ENCODE measurements at places on chromosomes 16 and 17. TPM values are rescaled to one million over a fixed set of nuclear protein-coding genes. Genes with fewer than 3 reads are reported as not detected.

GRCh38 chr17:46796956-46797530 is 21.4 kb downstream of the WNT3 start:
- no peak overlapping the region for H3K27ac ChIP-seq
- H3K27me3 ChIP-seq = peaks cover 12% of the 10 kb centered on the region
- no peak overlapping the region for H3K4me3 ChIP-seq
- H3K36me3 ChIP-seq = no peaks in the 10 kb centered on the region
- DNase-seq = no peak
- no peaks in the 10 kb centered on the region for H3K4me1 ChIP-seq

Gene NPB
- polyA plus RNA-seq = not detected

- H3K4me1 ChIP-seq = no peaks in the 10 kb centered on the region
- peaks cover 39% of the 10 kb centered on the region for H3K27me3 ChIP-seq
- no peaks in the 10 kb centered on the region for H3K36me3 ChIP-seq
These were observed 70.0 kb downstream of the CNGB1 start for GRCh38 chr16:57900796-57901479.

DNA sequence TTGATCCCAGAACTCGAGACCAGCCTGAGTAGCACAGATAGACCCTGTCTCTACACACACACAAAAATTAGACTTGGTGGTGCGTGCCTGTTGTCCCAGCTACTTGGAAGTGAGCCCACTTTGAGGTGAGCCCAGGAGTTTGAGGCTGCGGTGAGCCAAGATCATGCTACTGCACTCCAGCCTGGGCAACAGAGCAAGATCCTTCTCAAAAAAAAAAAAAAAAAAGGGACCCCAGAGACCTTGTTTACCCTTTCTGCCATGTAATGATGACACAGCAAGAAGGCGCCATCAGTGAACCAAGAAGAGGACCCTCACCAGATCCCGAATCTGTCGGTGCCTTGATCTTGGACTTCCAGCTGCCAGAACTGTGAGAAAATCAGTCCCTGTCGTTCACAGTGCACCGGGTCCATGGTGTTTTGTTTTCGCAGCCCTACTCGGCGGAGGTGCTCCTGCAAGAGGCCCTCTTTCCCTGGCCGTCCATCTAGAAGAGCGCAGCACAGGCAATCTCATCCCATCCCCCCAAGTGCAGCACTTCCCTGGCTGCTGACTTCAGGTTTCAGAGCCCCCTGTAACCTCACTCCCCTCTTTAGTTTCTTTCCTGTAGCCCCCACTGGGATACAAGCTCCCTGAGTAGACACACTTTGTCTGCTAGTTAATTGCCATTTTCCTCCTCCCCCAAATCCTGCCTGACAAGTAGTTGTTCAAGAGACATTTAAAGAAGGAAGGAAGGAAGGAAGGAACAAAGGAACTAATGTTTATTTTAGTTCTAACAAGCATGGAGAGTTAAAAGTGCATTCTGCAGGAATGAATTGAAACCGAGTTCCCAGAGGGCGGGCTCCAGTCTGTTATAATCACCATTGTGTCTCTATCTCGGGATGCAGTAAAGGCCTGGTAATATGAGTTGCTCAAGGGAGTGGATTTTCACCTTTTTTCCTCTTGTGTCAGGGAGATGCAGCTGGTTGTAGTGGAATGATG is 115.3 kb downstream of the SNX29 start:
- H3K27me3 ChIP-seq = no peaks in the 10 kb centered on the region
- DNase-seq = no peak
- H3K27ac ChIP-seq = no peak overlapping the region
- no peaks in the 10 kb centered on the region for H3K36me3 ChIP-seq
- H3K4me3 ChIP-seq = no peak overlapping the region

- H3K4me1 ChIP-seq = no peaks in the 10 kb centered on the region
- H3K4me3 ChIP-seq = peak overlapping the region; percentile 81
- DNase-seq = no peak
- H3K27me3 ChIP-seq = no peaks in the 10 kb centered on the region
These were observed 470 bp downstream of the DCUN1D3 start for GRCh38 chr16:20899477-20900298.

- no peaks in the 10 kb centered on the region for H3K36me3 ChIP-seq
- peaks cover 13% of the 10 kb centered on the region for H3K4me1 ChIP-seq
- H3K4me3 ChIP-seq = no peak overlapping the region
- no peaks in the 10 kb centered on the region for H3K27me3 ChIP-seq
- DNase-seq = no peak
These were observed 145.0 kb downstream of the CCDC182 start for GRCh38 chr17:57600074-57600473.

Gene HEXD
- 16.2 TPM for polyA plus RNA-seq

Gene CES5A
- not detected for polyA plus RNA-seq

Gene SAMD14
- 1.3 TPM for polyA plus RNA-seq

DNA sequence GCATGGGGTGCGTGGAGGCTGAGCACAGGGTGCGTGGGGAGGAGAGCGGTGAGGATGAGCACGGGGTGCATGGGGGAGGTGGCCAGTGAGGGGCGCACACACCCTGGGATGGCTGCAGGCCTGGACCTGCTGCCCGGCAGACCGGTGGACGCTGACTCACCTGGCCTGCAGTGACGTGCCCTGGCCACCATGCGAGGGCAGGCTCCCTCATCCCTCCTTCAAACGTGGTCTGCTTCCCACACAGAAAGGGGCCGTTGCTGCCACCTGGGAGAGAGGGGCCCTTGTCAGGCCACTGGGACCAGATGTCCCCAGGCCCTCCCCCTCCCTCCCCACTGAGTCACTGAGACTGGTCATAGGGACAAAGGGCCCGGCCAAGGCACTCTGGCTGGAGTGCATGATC is 20.1 kb upstream of the APRT start:
- H3K4me3 ChIP-seq = no peak overlapping the region
- peaks cover 36% of the 10 kb centered on the region for H3K36me3 ChIP-seq
- no peak for DNase-seq
- no peaks in the 10 kb centered on the region for H3K27me3 ChIP-seq
- H3K4me1 ChIP-seq = no peaks in the 10 kb centered on the region

Gene LASP1
- 182 TPM for polyA plus RNA-seq

Gene KRT16
- 0.09 TPM for polyA plus RNA-seq

Gene BRIP1
- under 0.01 TPM for polyA plus RNA-seq

DNA sequence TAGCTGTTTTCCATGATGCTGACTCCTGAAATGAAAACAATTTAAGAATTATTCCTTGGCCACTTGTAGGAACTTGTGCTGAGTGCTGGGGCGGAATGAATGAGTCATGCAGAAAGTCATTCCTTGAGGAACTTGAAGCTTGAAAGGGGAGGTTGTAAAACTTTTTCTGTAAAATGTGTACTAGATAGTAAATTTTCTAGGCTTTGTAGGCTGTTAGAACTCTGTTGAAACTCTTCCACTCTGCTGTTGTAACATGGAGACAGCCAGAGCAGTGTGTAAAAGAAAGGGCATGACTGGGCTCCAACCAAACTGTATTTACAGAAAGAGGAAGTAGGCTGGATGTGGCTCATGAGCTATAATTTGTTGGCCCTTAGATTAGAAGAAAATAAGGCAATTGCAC is 46.1 kb downstream of the ABCA8 start:
- H3K27ac ChIP-seq = peak overlapping the region; percentile 65
- peaks cover 34% of the 10 kb centered on the region for H3K4me1 ChIP-seq
- no peaks in the 10 kb centered on the region for H3K27me3 ChIP-seq
- H3K36me3 ChIP-seq = no peaks in the 10 kb centered on the region
- H3K4me3 ChIP-seq = no peak overlapping the region

GRCh38 chr17:59361916-59362810 is 30.7 kb downstream of the YPEL2 start:
- peaks cover 93% of the 10 kb centered on the region for H3K4me1 ChIP-seq
- peak; percentile 58 for DNase-seq
- H3K27ac ChIP-seq = peak overlapping the region; percentile 48
- H3K27me3 ChIP-seq = no peaks in the 10 kb centered on the region
- H3K36me3 ChIP-seq = no peaks in the 10 kb centered on the region
- no peak overlapping the region for H3K4me3 ChIP-seq

Gene DCTPP1
- 175 TPM for polyA plus RNA-seq

Gene WDR90
- polyA plus RNA-seq = 5.4 TPM

- peaks cover 9% of the 10 kb centered on the region for H3K4me1 ChIP-seq
- no peak overlapping the region for H3K4me3 ChIP-seq
- peaks cover 6% of the 10 kb centered on the region for H3K36me3 ChIP-seq
These were observed 21.4 kb downstream of the PITPNM3 start for GRCh38 chr17:6534846-6535514.

GRCh38 chr17:75864448-75864871 is 9.3 kb upstream of the WBP2 start:
- peak; percentile 94 for DNase-seq
- H3K4me1 ChIP-seq = no peaks in the 10 kb centered on the region
- peak overlapping the region; percentile 81 for H3K27ac ChIP-seq

GRCh38 chr17:9676820-9677310 is 31.5 kb downstream of the USP43 start:
- H3K4me3 ChIP-seq = no peak overlapping the region
- no peaks in the 10 kb centered on the region for H3K36me3 ChIP-seq
- no peaks in the 10 kb centered on the region for H3K27me3 ChIP-seq
- no peaks in the 10 kb centered on the region for H3K4me1 ChIP-seq

DNA sequence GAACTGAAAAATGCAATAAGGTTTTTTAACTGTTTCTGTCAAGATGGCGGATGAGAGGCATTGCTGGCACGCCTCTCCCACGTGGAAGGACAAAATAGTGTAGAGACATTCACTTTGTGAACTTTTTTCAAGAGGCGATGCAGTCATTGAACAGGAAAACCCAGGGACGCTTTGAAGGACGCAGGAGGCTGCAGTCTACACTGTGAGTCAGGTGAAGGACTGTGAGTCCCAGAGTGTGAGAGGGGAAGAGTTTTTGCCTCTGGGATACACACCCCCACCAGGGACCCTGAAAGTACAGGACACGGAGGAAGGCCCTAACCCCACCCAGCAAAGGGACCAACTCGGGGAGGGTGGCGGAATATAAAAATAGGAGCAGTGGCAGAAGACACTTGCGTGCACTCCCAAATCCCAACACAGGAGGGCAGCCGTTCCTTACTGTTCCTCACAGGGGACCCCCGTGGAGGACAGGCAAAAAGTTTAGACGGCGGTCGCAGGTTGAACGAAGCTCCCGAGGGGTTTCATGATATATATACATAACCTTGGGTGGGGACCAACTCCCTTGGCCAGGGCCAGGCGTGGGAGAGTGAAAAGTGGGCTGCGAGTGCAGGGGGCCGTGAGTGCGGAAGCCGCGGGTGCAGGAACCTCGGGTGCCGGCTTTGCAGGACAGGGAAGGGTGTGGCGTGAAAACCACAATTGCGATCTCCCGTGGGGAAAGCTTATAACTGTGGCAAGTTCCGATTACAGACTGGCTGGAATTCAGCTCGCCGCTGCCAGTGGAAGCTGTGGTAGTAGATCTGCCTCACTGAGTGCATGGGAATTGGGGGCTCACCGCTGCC is 82.0 kb upstream of the ALOX12 start:
- no peak overlapping the region for H3K27ac ChIP-seq
- peak; percentile 79 for DNase-seq
- peaks cover 34% of the 10 kb centered on the region for H3K27me3 ChIP-seq
- H3K36me3 ChIP-seq = no peaks in the 10 kb centered on the region

- H3K36me3 ChIP-seq = no peaks in the 10 kb centered on the region
- DNase-seq = no peak
- no peaks in the 10 kb centered on the region for H3K4me1 ChIP-seq
- no peak overlapping the region for H3K27ac ChIP-seq
- H3K4me3 ChIP-seq = no peak overlapping the region
These were observed 19.4 kb downstream of the SLC47A1 start for GRCh38 chr17:19553036-19553435.

Gene TLCD2
- polyA plus RNA-seq = 9.2 TPM

GRCh38 chr17:33234930-33235685 is 58.0 kb downstream of the ASIC2 start:
- H3K4me3 ChIP-seq = no peak overlapping the region
- H3K4me1 ChIP-seq = peaks cover 25% of the 10 kb centered on the region
- peak; percentile 85 for DNase-seq
- H3K36me3 ChIP-seq = no peaks in the 10 kb centered on the region

DNA sequence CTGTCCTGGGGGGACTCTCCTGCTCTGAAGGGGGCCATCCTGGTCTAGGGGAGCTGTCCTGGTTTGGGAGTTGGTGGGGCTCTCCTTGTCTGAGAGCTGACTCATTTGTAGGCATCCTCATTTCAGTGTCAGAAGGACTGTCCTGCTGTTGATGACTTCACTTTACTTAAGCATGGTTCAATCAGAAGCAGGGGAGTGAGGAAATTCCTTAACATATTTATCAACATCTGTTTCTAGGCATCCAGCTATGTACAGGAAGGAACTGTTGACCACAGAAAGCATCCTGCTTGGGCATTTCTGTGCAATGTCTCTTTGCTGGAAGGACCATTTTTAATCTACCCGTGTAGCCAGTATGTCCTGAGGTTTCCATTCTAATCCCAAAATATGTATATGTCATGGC is 502.7 kb upstream of the HSBP1 start:
- H3K27me3 ChIP-seq = no peaks in the 10 kb centered on the region
- no peak overlapping the region for H3K4me3 ChIP-seq
- no peak for DNase-seq
- H3K4me1 ChIP-seq = no peaks in the 10 kb centered on the region

Gene ZDHHC1
- polyA plus RNA-seq = 4.4 TPM

GRCh38 chr16:75198135-75198600 is 8.8 kb downstream of the CTRB2 start:
- peaks cover 30% of the 10 kb centered on the region for H3K27me3 ChIP-seq
- no peak overlapping the region for H3K27ac ChIP-seq
- peaks cover 6% of the 10 kb centered on the region for H3K4me1 ChIP-seq
- no peaks in the 10 kb centered on the region for H3K36me3 ChIP-seq
- DNase-seq = no peak
- no peak overlapping the region for H3K4me3 ChIP-seq

DNA sequence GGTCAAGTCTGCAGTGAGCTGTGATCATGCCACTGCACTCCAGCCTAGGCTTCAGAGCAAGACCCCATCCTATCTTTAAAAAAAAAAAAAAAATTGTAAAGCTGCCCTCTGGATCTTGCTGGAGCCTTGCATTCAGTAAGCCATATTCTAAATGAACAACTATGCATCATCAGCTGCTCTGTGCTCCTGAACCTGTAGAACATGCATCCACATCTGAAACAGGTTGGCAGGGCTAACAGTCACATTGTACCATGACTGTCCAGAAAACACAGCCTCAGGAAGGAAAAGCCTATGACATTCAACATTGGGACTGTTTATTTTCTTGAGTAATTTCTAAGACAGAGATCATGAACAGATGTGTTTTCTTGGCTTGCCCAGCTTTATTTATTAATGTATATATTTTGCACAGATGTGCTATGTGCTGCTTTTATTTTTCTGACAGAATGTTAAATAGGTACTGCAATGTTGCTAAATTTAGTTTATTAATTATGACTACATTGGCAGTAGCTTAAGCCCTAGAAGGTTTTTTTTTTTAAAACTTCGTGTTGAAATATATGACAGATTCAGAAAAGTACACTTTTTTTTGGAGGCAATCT is 19.8 kb downstream of the ACSF2 start:
- DNase-seq = no peak
- no peaks in the 10 kb centered on the region for H3K27me3 ChIP-seq

- H3K27ac ChIP-seq = no peak overlapping the region
- peaks cover 2% of the 10 kb centered on the region for H3K27me3 ChIP-seq
- no peaks in the 10 kb centered on the region for H3K36me3 ChIP-seq
- peak; percentile 26 for DNase-seq
- no peak overlapping the region for H3K4me3 ChIP-seq
These were observed 380.3 kb downstream of the SEC14L1 start for GRCh38 chr17:77521076-77521475.

Data from sigmoid colon (tissue), 7 donors.